ENCODE measurements at places on chromosomes 7 and 10.
A peak's percentile ranks its signal among the peaks of the same experiment; 100 is the strongest.

- DNase-seq: peak; percentile 99
Observed at GRCh38 chr10:6239213-6239991, 36.7 kb downstream of the PFKFB3 start.

GRCh38 chr7:3897430-3898372 lies 596.6 kb downstream of the SDK1 start:
- peak; percentile 51 for DNase-seq

- DNase-seq: no peak
Observed at GRCh38 chr10:126580873-126581647, 89.4 kb downstream of the C10orf90 start.

DNA sequence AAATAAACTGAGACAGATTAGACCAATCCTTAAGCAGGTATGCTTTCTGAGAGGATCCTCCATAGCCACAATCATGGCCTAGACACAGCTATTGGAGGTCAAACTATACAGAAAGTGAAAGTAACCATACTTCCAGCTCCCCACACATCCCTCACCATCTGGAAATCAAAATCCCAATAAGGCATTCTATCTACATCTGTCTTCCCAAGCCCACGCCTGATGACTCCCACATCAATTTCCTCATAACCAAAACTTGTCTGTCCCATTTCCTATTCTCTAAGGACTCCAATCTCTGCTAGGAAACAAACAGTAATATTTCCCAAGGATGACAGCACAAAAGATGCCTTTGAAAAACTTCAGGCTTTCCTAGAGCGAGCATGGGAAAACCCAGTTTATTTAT lies 247.3 kb upstream of the HPS1 start:
- peak; percentile 4 for DNase-seq

- DNase-seq: no peak
Observed at GRCh38 chr10:66021423-66021822, 904.4 kb upstream of the LRRTM3 start.

DNA sequence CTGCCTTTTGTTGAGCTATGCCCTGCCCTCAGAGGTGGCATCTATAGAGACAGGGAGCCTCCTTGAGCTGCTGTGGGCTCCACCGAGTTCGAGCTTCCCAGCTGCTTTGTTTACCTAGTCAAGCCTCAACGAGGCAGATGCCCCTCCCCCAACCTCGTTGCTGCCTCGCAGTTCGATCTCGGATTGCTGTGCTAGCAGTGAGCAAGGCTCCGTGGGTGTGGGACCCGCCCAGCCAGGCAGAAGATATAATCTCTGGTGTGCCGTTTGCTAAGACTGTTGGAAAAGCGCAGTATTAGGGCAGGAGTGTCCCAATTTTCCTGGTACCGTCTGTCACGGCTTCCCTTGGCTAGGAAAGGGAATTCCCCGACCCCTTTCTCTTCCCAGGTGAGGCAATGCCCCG lies 88.4 kb upstream of the CDK6 start:
- no peak for DNase-seq

DNA sequence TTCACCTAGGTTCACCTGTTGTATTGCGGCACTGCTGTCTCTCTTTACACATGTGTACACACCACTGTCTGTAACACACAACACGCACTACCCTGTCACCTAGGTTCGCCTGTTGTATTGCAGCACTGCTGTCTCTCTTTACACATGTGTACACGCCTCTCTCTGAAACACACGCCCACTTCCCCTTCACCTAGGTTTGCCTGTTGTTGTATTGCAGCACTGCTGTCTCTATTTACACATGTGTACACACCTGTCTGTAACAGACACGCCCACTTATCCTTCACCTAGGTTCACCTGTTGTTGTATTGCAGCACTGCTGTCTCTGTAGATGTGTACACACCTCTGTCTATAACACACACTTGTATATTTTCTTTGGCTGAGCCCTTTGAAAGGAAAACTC lies 51.5 kb downstream of the WDR37 start:
- no peak for DNase-seq

- no peak for DNase-seq
Observed at GRCh38 chr7:141053626-141054025, 20.2 kb upstream of the TMEM178B start.

- no peak for DNase-seq
Observed at GRCh38 chr7:48786951-48787350, 137.4 kb upstream of the CDC14C start.

DNA sequence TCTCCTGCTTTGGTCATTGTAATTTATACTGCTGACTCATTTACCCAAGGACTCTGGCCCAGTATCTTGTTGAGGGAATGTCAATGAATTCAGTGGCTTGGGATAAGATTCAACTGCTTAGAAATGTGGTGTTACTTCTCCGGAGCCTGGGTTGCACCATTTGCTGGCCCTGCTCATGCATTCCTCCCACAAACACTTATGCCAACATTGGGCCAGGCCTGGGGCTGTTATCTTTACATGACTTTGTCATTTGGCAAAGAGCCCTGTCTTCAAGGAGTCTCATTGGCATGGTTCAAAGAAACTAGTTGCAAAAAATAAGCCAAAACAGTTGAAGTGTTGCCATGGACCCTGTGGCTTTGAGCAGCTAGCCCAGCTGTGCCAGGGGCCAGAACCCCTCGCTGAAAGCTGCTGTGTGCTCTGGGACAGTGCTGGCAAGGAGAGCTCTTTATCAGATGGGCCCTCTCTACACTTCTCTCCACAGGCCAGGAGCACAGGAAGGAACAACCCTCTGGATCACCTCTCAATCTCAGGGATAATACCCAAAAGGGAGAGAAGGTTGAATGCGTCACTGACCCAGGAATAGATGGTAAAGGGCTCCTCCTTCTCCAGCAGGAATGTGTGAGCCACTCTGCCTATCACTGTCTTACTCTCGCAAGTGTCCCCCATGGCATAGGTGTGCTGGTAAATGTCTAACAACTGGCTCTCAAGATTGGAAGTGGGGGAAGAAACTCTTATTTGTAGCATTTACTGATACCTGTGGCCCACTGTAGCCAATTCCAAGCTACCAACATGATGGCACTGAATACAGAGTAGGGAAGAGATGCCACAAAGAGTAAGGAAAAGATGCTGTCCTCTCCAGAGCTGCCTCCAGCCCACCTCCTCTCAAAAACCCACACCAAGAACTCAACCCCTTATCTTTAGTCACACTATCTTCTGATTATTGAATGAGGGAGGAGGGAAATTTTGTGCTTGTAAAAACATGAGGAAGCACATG lies 23.5 kb upstream of the PDE1C start:
- DNase-seq: peak; percentile 83

DNA sequence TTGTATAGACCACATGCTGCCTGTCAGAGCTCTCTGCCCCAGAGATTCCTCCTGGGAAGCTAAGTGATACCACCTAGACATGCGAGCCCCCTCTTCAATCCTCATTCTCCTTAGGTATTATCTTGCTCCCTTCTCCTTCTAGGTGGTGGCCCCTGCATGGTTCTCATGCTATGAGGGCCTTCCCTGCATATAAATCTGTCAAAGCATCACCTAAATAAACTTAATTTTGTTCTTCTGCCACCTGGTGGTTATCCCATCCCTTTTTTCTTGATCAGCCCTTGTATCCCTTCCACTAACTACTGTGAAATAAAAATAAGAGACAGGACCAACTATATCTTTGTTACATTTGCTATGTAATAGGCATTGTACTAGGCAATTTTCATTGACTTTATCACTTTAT lies 242.1 kb downstream of the CDC14C start:
- no peak for DNase-seq

DNA sequence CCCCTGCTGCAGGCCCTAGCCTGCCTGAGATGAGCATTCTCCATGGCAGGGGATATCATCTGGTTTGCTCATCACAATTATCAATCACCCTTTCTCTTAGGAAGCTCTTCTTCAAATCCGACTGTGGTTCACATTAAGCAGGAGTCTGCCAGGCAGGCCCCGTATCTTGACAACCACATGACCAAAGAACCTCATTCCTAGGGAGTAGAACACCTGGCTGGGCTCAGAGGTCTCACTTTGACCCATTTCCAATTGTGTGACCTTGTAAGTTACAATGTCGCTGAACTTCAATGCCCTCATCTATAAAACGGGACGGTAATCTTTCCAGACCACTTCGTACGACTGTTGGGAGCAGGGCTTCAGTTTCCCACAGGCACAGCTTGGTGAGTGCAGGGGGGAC lies 156.4 kb upstream of the PCBD1 start:
- no peak for DNase-seq

DNA sequence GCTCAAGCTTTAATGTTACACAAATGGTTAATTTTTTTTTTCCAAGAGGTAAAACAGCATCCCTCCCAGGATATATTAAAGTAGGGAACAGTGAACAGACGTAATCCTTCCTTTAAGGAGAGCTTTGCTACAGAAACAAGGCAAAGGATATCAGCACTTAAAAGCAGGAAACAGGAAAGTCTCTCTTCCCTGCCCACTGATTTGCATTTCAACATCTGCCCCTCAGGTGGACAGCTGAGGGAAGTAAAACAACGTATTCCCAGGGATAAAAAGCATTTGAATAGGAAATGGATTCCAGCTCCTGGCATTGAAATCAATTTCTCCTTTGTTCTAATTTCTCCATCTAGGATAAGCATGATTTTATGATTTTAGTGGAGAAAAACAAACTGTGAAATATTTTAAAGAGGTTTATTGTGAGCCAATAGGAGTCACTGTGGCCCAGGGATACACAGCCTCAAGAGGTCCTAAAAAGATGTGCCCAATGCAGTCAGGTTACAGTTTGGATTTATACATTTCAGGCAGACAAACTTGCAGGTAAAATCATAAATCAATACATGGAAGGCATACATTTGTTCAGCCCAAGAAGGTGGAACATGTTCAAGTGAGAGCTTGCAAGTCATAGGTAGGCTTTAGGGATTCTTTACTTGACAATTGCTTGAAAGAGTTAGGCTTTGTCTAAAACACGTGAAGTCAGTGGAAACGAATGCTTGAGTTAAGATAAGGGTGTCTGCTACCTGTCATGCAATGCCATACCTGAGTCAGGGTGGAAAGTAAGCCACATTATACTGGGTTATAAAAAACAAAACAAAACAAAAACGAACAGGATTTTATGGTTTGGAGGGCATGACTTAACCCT lies 286.2 kb upstream of the VWC2 start:
- DNase-seq: no peak

GRCh38 chr7:51256209-51256781 lies 60.3 kb downstream of the COBL start:
- DNase-seq: no peak

GRCh38 chr7:46301677-46302076 lies 380.6 kb upstream of the IGFBP3 start:
- DNase-seq: peak; percentile 75

GRCh38 chr10:71081912-71082311 lies 130.5 kb upstream of the UNC5B start:
- no peak for DNase-seq

DNA sequence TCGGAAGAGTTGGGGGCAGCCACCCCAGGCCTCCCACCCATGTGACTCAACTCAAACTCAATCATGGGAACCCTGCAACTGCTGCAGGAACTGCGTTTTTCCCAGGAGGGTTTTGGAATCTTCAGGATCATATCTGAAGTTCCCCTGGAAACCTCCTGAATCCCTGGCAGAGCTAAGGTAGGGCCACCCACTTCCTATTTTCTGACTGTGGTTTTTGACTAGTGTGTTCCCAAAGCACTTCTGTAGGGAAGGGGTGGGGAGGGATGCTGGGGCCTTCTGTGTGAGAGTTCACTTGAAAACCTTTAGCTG lies 127.6 kb upstream of the UNC5B start:
- DNase-seq: no peak

DNA sequence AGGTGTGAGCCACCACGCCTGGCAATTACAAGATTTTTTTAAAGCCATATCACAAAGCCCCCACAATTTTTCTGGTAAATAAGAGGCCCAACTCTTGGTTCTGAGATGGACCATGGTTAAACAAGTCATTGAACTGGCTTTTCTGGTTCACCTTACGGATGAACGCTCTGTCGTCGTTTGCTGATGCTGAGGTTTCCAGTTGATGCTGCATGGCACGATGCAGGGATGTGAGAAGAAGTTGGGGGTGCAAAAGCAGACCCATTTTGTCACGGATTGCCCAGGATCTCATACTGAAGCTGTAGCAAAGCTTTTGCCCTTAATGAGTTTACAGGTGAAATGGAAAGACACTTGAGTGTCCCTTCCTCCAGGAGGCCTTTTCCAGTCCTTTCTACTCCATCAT lies 2.0 kb upstream of the IL2RA start:
- no peak for DNase-seq

- no peak for DNase-seq
Observed at GRCh38 chr7:22219036-22219435, 137.9 kb downstream of the RAPGEF5 start.

DNA sequence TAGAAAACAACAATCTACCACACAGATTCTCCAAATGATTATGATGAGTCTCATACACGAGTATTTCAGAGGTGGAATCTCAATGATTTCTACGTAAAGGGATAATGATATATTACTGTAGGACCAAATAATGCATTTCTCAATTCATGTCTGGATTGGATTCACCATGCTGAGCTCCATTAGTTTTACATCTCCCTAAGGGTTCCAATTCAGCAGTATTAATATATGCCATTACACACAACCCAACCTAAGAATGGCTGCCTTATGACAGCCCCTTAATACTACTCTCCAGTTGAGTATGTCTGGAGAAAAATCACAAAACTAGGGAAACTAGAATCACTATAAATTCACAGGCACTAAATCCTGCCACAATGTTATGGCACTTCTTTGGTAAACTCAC lies 234.3 kb upstream of the PLXNA4 start:
- DNase-seq: no peak

DNA sequence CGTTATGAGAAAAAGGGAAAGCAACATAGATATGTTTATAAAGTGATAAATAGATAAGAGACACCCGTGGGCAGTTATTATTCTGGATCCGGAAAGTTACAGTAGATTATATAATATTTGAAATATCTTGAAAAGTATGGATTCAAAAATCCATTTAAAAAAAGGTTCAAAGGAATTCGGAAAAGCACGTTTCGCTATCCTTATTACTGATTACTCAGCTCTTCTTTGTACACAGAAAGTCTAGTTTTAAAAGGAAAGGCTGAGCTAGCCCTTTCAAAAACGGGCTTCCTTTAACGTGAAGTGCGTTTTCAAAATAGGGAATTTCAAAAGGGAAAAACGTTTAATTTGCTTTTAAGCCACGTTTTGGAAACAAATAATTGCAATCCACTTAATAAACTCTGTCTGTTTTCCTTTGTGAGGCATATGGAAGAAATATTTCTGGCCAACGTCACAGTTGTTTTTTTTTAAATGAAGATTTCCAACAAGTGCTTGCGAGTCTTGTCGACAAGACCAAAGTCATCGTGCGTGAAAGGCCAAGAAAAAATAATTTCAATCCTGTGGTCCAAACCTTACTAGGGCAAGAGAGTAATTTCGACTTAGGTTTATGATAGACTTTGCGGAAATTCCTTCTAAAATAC lies 2.2 kb upstream of the SKIDA1 start:
- DNase-seq: peak; percentile 59

DNA sequence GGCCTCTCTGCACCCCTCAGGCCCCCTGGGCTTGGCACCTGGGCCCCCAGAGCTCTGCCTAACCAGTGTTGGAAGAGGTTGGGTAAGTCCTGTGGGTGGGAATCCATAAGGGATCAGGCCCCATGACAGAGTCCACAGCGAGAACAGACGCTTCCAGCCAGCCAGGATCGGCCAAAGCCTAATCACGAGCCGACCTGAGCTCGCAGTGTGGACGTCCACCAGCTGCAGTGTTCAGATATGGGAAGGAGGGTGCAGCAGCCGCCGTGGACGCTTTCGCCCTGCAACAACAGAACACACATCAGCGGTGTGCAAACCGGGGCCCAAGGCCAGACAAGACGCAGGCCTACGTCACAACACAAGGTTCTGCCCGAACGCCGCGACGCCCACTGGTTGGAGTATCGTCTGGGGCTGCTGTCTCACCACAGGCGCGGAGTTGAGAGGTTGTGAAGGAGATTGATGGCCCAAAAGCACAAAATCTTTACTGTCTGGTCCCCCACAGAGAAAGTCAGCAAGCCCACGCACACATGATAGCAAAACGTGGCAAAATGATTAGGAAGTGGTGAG lies 102.1 kb downstream of the FOXL3 start:
- no peak for DNase-seq

All from fibroblast of skin of abdomen (primary cell).